ENCODE measurements at places on chromosomes 5 and 9.

GRCh38 chr5:10633271-10634049, 69.6 kb downstream of the ANKRD33B start:
- DNase-seq, result no peak

DNA sequence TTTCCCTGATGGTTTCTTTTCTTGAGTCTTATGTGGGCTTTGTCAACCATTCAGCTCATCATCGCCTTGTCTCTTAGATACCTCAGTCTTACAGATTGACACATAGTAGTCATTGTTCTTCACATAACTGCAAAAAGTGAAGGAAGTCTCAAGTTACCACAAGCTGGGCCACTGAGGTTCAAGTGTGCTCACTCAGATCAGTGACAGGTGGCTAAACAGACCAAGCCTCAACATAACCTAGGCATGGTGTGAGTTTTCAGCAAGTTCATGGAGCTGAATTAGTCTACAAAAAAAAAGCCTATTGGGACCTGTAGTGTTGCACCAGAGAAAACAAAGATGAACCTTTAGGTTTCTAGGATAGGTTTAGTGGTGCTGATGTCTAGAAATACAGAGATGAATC, 58.2 kb downstream of the RFK start:
- no peak for DNase-seq

DNA sequence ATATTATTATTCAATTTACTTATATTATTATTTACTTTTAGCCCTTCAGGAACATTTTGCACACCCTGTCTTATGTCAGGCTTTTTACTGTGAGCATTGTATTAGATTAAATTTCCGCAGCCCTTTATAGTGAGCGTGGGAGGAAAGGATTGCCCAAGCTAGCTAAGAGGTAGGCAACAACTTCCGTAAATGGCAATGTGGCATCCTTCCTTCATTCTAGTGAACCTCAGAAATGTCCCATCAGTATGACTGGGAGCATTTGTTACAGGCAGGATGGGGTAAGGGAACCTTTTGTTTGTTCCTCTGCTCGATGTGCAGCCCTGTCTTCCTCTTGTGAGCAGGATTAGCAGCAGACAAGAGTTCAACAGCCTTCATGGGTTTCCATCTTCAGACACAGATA, 6.2 kb upstream of the CD180 start:
- no peak for DNase-seq

DNA sequence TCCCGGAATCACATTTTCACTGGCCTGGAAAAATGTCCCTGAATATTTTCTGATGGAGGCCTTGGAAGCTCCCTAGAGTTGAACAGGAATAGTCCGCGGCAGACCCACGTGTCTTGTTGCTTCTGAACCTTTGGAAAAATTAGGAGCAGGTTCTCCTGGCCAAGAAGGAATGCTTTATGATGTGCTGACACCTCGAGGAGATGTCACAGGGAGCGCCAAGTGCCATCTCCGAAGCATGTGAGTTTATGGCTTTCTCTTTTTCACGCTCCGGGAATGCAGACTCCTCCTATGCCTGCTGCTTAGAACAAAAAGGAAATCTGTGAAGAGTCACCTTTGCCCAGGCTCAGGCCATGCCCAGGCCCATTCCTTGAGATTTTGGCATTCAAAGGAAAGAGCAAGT, 84.6 kb downstream of the BOD1 start:
- no peak for DNase-seq

- no peak for DNase-seq
Observed at GRCh38 chr9:94913550-94913949, 187.1 kb downstream of the AOPEP start.

GRCh38 chr5:124670722-124671184, 75.7 kb downstream of the ZNF608 start:
- DNase-seq, result no peak

GRCh38 chr5:102596113-102596512, 97.3 kb upstream of the SLCO6A1 start:
- DNase-seq, result no peak

DNA sequence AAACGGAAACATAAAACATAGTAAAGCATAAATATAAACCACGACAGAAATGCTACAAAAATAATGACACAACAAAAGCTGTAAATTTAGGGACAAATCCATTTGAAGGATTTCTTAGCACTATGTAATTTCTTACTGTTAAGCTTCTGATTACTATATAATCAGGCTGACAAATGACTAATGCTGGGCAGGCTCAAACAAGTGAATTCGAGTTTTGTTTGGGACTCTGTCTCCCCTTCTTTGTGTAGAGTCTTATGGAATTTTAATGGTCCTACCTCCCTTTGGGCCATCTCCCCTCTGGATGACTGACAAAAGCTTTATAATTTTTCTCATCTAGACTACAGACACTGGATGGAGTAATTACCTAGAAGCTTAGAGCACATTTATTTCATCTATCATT, 24.6 kb upstream of the KIF2A start:
- DNase-seq, result no peak

GRCh38 chr9:137449931-137450538, 8.9 kb upstream of the ENTPD8 start:
- no peak for DNase-seq

- no peak for DNase-seq
Observed at GRCh38 chr5:148794729-148795561, 31.5 kb upstream of the ADRB2 start.

DNA sequence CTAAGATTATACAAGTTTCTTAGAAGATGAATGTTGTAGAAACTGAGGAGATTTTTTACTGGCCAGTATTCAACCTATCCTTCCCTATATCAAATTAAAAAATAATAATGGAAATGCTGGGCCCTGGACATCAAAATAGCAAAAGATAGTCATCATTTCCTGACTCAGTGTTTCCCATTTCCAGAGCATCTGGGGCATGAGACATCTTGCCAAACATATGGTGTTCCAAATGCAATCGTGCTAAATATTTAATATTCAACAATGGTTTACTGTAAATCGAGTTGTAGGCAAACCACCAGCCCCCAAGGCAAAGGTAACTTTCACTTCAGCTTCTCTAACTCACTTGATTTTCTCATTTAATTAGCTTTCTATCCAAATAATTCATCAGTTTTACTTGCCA, 152.9 kb downstream of the FRMD3 start:
- DNase-seq, result no peak

GRCh38 chr9:72150661-72151060, 1.4 kb downstream of the GDA start:
- DNase-seq, result no peak

DNA sequence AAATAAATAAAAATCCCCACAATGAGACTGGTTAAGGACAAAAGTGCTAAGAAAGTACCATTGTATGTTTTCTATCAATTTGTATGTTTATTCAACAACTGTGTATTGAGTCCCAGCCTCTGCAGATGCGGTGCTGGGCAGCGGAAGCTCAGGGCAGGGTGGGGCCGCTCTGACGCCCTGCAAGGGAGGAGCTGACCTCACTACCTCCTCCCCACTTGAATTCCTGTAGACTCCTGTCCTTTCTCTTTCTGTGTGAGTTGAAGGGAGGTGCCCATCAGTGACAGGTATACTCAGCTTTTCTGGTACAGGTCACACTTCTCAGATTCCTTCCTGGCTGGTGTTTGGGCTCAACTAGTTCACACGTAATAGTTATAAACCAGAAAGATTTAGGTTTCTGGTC, 27.0 kb downstream of the ANGPTL2 start:
- no peak for DNase-seq

- DNase-seq, result no peak
Observed at GRCh38 chr9:4591123-4591500, 71.0 kb upstream of the PLPP6 start.

DNA sequence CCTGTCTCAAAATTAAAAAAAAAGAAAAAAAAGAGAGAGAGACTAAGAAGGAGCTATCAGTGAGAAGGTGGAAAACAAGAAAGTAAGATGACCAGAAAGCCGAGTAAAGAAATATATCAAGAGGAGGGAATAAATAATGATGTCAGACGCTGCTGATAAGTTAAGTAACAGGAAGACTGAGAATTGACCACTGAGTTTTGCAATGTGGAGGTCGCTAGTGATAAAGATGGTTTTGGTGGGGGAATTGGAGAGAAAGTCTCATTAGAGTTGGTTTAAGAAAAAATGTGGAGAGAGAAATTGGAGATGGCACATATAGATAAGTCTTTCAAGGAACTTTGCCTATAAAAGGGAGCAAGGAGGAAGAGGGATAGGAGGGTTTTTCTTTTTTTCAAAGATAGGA, 91.9 kb downstream of the RAD23B start:
- no peak for DNase-seq

DNA sequence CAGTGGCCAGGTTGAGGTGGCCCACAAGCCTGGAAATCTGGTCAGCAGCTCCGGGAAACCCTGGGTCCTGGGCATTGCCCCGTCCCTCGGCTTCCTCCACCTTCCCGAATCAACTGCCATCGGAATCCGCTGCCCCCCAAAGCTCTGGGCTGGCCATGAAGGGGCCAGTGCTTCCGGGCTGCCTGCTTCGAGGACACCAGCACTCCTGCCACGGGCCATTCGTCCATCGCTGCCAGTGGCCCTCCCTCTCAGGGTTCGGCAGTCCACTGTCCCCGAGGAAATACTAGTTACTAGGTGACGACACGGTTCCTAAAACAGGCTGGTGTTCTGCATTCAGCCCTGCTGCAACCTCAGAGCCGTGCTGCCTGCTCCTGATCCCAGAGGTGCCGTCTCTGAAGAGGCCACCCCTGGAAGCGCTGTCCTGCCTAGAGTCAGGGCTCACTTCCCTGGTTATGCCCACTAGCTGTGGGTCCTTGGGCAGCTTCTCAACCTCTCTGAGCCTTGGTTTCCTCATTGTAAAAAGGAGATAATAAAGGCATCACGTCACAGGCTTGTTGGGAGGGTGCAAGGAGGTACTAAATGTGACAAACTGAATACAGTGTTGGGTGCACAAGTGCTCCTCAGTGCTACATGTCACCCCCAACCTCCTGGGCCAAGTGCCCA, 3.5 kb upstream of the WDR5 start:
- no peak for DNase-seq

- no peak for DNase-seq
Observed at GRCh38 chr5:171315386-171315891, 6.4 kb downstream of the TLX3 start.

- no peak for DNase-seq
Observed at GRCh38 chr9:91886414-91887076, 63.5 kb downstream of the ROR2 start.

GRCh38 chr5:78475370-78475769, 115.0 kb downstream of the SCAMP1 start:
- no peak for DNase-seq

- no peak for DNase-seq
Observed at GRCh38 chr5:103037673-103038455, 82.1 kb downstream of the GIN1 start.

- no peak for DNase-seq
Observed at GRCh38 chr9:92278110-92278509, 15.4 kb downstream of the IARS1 start.

- DNase-seq, result no peak
Observed at GRCh38 chr9:33893861-33894260, 76.9 kb downstream of the UBE2R2 start.

- peak; percentile 11 for DNase-seq
Observed at GRCh38 chr5:59540366-59540765, 353.2 kb downstream of the PDE4D start.

- DNase-seq, result no peak
Observed at GRCh38 chr9:99160173-99160572, 55.3 kb downstream of the TGFBR1 start.

DNA sequence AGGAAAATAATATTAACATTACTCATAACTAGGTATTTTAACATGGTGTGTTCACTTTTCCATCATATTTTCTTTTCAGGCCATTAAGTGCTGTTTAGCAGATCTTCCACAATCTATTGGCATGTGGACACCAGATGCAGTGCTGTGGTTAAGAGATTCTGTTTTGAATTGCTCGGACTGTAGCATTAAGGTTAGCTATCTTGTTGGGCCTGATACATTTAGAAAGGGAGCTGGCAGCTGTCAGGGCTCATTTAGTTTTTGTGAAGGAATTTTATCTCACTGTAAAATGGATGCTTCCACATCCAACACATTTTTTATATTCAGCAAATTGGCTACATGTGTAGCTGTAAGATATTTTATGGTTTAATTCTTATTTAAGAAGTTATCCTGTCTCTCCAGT, 20.7 kb upstream of the TMOD1 start:
- DNase-seq, result no peak

GRCh38 chr9:77901771-77902170, 129.8 kb downstream of the GNAQ start:
- no peak for DNase-seq

- DNase-seq, result no peak
Observed at GRCh38 chr5:138762110-138762509, 8.9 kb downstream of the CTNNA1 start.

- DNase-seq, result no peak
Observed at GRCh38 chr9:108552459-108553040, 303.2 kb downstream of the ACTL7B start.

- DNase-seq, result no peak
Observed at GRCh38 chr9:12773562-12773961, 1.3 kb upstream of the LURAP1L start.

DNA sequence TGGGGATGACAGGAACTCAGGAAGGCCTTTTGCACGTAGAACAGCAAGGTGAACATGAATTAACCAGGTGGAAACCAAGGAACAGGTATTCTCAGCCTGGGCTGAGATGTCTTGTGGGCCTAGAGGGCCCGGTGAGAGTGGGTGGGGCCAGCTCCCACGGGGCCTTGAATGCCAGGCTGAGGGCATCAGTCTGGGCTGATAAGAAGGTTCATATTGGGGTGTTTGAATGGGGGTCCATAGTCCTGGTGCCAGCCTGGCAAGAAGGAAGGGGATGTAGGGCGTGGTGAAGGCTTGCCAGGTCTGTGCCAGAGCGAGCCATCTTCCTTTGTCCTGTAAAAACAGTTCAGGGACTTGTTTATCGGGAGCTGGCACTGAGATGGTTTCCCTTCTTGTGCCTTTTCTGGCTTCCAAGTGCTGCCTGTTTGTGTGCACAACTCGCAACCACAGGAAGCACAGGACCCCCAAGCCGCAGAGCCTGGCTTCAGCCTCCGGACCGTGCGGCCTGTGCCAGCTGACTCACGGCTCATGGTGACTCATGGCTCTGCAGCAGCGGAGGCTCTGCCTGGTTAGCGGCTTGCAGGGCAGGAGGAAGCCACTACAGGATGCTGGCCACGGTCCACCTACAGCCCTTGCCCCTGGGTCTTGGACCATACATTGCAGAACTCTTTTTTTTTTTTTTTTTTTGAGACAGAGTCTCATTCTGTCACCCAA, 2.4 kb downstream of the CARD19 start:
- DNase-seq, result no peak

GRCh38 chr5:148543727-148544126, 110.6 kb downstream of the HTR4 start:
- no peak for DNase-seq
